Thoracic aorta (tissue), 2 donors: ENCODE measurements at places on chromosomes 6 and 20. TPM values are rescaled to one million over a fixed set of nuclear protein-coding genes. Genes with fewer than 3 reads are reported as not detected.
A peak's percentile ranks its signal among the peaks of the same experiment; 100 is the strongest.

Gene MAK
- 0.63 TPM for total RNA-seq

GRCh38 chr6:21496196-21496595 is 97.4 kb upstream of the SOX4 start:
- no peak overlapping the region for H3K4me3 ChIP-seq
- H3K27ac ChIP-seq, result no peak overlapping the region
- H3K27me3 ChIP-seq, result no peaks in the 10 kb centered on the region
- H3K4me1 ChIP-seq, result no peaks in the 10 kb centered on the region
- no peak for DNase-seq

DNA sequence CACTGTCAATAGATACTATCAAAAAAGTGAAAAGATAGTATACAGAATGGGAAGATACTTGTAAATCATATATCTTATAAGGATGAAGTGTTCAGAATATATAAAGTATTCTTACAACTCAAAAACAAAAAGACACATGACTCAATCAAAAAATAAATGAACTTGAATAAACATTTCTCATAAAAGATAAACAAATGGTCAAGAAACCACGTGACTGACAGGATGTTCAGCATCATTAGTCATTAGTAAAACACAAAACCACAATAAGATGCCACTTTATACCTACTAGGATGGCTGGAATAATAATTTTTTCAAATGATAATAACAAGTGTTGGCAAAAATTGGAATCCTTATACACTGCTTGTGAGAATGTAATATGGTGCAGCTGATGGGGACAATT is 729.1 kb upstream of the HS3ST5 start:
- DNase-seq, result no peak
- no peaks in the 10 kb centered on the region for H3K36me3 ChIP-seq
- no peaks in the 10 kb centered on the region for H3K27me3 ChIP-seq
- H3K4me1 ChIP-seq, result no peaks in the 10 kb centered on the region
- H3K4me3 ChIP-seq, result no peak overlapping the region
- H3K27ac ChIP-seq, result no peak overlapping the region

DNA sequence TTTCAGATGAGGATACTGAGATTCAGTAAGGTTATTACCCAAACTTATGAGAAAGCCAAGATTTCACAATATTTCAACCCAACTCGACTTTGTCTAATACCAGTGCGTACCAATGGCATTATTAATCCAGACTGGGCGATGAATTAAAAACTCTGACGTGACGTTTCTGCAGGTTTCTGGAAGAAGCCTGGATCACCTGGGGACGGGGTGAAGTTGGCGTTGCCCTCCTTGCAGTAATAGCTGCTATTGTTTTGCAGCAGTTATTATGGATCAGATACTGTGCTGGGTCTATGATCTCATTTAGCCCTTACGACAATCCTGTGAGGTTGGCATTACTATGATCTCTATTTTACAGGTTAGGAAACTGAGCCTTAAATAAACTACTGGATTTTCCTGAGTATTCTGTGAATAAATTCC is 569 bp upstream of the CDC5L start:
- H3K27ac ChIP-seq, result peak overlapping the region; percentile 96
- H3K27me3 ChIP-seq, result no peaks in the 10 kb centered on the region
- peaks cover 29% of the 10 kb centered on the region for H3K4me1 ChIP-seq
- DNase-seq, result no peak
- peak overlapping the region; percentile 95 for H3K4me3 ChIP-seq

- no peaks in the 10 kb centered on the region for H3K36me3 ChIP-seq
- H3K4me1 ChIP-seq, result peaks cover 39% of the 10 kb centered on the region
- no peak overlapping the region for H3K27ac ChIP-seq
These were observed 27.3 kb downstream of the SRSF3 start for GRCh38 chr6:36621371-36621855.

Gene OR2B6
- total RNA-seq, result not detected

GRCh38 chr6:45388328-45388727 is 10.6 kb upstream of the SUPT3H start:
- H3K36me3 ChIP-seq, result no peaks in the 10 kb centered on the region
- H3K4me3 ChIP-seq, result no peak overlapping the region
- H3K27me3 ChIP-seq, result no peaks in the 10 kb centered on the region
- DNase-seq, result no peak
- no peak overlapping the region for H3K27ac ChIP-seq

GRCh38 chr6:162372106-162372505 is 355.5 kb downstream of the PRKN start:
- DNase-seq, result no peak
- H3K27me3 ChIP-seq, result no peaks in the 10 kb centered on the region
- peaks cover 22% of the 10 kb centered on the region for H3K4me1 ChIP-seq

Gene ADGRG6
- 6.8 TPM for total RNA-seq

DNA sequence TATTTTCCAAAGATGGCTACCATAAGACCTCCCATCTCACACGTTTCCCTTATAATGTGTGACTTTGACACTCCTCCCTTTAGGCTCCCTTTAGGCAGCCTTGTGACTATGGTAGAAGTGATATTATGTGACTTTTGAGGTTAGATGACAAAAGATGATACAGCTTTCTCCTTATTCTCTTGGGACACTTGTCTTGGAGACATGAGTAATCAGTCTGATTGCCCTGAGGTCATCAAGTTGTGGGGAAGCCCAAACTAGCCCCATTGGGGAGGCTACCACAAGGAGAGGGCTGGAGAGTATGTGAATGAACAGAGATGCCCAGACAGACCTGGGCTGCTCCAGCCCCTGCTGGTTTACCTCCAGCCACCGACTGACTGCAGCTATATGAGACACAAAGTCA is 10.6 kb upstream of the DLK2 start:
- H3K4me3 ChIP-seq, result no peak overlapping the region
- H3K36me3 ChIP-seq, result no peaks in the 10 kb centered on the region
- H3K27ac ChIP-seq, result no peak overlapping the region
- H3K4me1 ChIP-seq, result no peaks in the 10 kb centered on the region

DNA sequence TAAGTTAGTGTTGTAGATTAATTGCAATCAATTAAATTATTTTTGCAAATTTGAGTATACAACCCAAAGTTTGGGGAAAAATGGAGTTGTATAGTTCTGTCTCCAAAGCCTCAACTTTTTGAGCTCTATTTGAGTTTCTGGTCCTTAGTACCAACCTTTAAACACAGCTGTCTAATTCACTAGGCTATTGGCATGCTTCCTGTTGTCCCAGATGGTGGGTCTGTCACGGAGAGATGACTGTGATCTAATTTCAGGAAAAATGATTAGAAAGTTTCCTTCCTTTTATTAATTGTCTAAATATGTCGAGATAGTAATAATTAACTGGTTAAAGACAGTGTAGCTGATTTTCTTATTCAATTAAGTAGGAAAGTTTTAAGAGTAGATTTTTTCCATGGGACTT is 109.6 kb downstream of the SCAF8 start:
- peaks cover 36% of the 10 kb centered on the region for H3K4me1 ChIP-seq
- no peaks in the 10 kb centered on the region for H3K36me3 ChIP-seq
- H3K4me3 ChIP-seq, result no peak overlapping the region
- no peak for DNase-seq

DNA sequence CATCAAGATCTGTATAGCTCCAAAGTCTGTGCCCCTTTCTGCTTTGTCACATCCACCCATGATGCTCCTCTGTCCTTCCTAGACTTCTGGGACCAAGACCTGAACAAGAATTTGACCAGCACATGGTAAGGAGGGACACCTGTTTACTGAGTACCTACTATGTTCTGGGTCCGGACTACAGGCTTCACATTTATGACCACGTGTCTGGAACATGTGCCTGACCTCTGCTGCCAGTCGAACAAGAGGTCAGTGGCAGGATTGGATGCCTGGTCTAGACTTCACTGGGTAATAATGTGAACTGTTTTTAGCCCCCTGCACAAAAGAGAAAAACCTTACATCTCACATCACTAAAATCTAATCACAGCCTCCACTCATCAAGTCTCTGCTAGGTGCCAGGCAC is 7.3 kb upstream of the PDYN start:
- no peaks in the 10 kb centered on the region for H3K27me3 ChIP-seq
- H3K27ac ChIP-seq, result no peak overlapping the region
- H3K4me1 ChIP-seq, result no peaks in the 10 kb centered on the region
- no peak overlapping the region for H3K4me3 ChIP-seq

Gene PPP2R5D
- 20.1 TPM for total RNA-seq

- no peak overlapping the region for H3K4me3 ChIP-seq
- no peak for DNase-seq
- H3K4me1 ChIP-seq, result no peaks in the 10 kb centered on the region
- H3K27ac ChIP-seq, result no peak overlapping the region
- no peaks in the 10 kb centered on the region for H3K36me3 ChIP-seq
These were observed 330.7 kb downstream of the CDH26 start for GRCh38 chr20:60288945-60289344.

DNA sequence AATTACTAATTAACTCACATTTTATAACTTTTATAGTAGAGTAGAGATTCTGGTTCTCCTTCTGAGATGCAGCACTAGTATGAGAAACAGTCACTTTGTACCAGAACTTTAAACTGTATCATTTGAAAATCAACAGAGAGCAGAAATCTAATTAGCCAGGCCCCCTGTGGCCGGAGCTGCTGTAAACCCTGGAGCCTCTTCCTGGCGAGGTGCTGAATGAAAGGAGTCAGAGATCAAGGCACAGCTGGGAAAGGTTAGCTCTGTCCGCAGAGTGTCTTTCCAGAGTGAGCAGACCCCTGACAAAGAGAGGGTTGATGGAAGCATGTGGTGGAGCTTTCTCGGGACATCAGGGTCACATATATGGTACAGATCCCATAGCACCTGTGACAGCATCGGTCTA is 703.8 kb downstream of the RFPL4B start:
- no peak overlapping the region for H3K4me3 ChIP-seq
- H3K27ac ChIP-seq, result no peak overlapping the region
- no peaks in the 10 kb centered on the region for H3K36me3 ChIP-seq
- peaks cover 4% of the 10 kb centered on the region for H3K4me1 ChIP-seq

DNA sequence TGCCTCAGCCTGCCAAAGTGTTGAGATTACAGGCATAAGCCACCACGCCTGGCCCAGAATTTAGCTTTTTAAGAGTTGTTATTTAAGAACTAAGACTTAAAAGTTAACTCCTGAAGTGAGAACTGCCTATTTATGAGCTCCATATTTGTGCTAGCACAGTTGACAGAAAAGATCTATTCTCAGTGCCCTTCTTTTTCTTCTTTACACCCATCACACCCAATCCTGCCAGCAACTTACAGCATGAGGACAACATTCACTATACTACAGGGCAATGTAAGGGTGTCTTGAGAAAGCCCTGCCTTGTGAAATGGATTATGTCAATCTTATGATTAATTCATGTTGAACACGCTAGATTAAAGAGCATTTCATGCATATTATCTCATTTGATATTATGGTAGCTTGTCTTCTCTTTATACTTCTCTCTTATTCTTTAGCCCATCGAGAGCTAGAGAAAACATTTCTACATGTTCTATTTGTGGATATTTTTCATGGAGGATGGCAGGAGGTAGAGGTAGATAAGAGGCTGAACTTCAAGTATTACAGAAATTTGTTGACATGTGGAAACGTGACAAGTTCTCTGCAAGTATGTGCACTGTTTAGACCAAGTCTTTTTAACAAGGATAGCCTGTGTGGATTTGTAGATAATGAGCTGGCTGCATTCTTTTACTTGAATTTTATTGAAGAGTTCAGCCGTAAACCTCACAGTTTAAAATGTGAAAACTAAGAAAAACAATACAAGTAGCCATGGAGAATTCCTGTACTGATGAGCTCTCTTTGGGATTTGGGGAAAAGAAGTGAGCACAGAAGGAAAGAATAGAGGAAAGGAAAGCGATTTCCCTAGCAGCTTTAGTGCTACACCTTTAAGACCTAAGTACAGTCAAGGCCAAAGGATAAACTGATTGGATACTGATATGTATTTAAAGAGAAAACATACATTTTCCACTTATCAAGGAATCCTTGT is 212.2 kb downstream of the ARHGAP18 start:
- DNase-seq, result no peak
- peaks cover 16% of the 10 kb centered on the region for H3K4me1 ChIP-seq

Gene TMEM239
- not detected for total RNA-seq

- no peak overlapping the region for H3K27ac ChIP-seq
- no peak for DNase-seq
- no peak overlapping the region for H3K4me3 ChIP-seq
- no peaks in the 10 kb centered on the region for H3K36me3 ChIP-seq
- no peaks in the 10 kb centered on the region for H3K4me1 ChIP-seq
These were observed 83.3 kb upstream of the DUSP22 start for GRCh38 chr6:208938-209337.

Gene RAMACL
- total RNA-seq, result 4.7 TPM

DNA sequence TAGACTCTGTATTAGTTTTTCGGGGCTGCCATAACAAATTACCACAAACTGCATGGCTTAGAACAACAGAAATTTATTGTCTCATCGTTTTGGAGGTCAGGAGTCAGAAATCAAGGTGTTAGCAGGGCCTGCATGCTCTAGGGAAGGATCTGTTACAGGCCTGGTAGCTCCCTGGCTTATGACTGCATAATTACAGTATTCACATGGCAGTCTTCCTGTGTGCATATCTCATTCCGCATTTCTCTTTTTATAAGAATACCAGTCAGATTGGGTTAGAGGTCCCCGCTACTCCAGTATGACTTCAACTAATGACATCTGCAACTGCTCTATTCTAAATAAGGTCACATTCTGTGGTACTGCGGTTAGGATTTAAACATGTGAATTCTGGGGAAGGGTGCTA is 59.3 kb upstream of the SLC2A12 start:
- H3K4me1 ChIP-seq, result no peaks in the 10 kb centered on the region
- no peak for DNase-seq
- no peaks in the 10 kb centered on the region for H3K27me3 ChIP-seq
- H3K27ac ChIP-seq, result no peak overlapping the region
- H3K36me3 ChIP-seq, result no peaks in the 10 kb centered on the region

- no peaks in the 10 kb centered on the region for H3K4me1 ChIP-seq
- no peak overlapping the region for H3K4me3 ChIP-seq
- no peak overlapping the region for H3K27ac ChIP-seq
- H3K27me3 ChIP-seq, result no peaks in the 10 kb centered on the region
- no peaks in the 10 kb centered on the region for H3K36me3 ChIP-seq
These were observed 97.2 kb upstream of the TNFAIP3 start for GRCh38 chr6:137769797-137770362.

DNA sequence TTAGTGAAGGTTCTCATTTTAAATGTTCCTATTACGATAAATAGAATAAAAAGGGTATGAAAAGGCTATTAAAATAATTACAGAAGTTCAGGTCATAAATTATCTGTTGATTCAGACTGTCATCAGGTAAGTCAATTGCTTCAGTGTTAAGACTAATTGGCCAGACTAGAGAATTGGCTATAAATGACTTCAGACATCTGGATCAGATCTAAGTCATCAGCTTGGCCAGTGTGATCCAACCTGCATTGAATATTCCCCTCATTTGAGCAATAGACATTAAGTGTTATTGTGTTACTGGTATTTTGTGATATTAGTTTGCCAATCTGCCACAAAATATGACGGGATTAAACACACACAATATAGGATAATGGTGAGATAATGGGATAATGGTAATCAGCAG is 377.6 kb upstream of the CITED2 start:
- H3K27ac ChIP-seq, result no peak overlapping the region
- peaks cover 33% of the 10 kb centered on the region for H3K4me1 ChIP-seq
- DNase-seq, result no peak
- H3K36me3 ChIP-seq, result no peaks in the 10 kb centered on the region

GRCh38 chr6:142855893-142856623 is 88.9 kb downstream of the HIVEP2 start:
- no peak overlapping the region for H3K27ac ChIP-seq
- no peaks in the 10 kb centered on the region for H3K36me3 ChIP-seq
- DNase-seq, result no peak
- no peaks in the 10 kb centered on the region for H3K27me3 ChIP-seq
- H3K4me3 ChIP-seq, result no peak overlapping the region

Gene GSTA2
- total RNA-seq, result not detected

- DNase-seq, result no peak
- H3K4me3 ChIP-seq, result no peak overlapping the region
- no peaks in the 10 kb centered on the region for H3K36me3 ChIP-seq
These were observed 36.1 kb upstream of the CHD6 start for GRCh38 chr20:41654292-41654691.

Gene SLC17A3
- 0.63 TPM for total RNA-seq
